ENCODE measurements at places on chromosomes 5 and 9.

DNA sequence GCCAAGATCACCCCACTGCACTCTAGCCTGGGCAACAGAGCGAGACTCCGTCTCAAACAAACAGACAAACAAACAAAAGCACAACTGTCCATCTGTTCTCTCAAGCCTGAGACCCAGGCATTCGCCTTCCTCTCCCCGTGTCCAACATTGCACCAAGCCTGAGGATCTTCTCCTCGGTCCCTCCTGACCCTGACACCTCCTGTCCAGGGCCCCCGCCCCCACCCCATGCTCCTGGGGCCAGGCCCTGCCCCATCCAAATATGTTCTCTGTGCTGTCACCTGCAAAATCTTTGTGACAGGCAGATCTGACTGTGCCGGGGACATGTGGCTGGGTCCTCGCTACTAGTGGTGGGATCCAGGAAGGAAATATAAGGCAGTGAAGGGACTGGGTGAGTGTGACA is 33.4 kb upstream of the UNC5A start:
- no peak for DNase-seq

GRCh38 chr9:31587146-31587545 is 797.3 kb upstream of the ACO1 start:
- no peak for DNase-seq

DNA sequence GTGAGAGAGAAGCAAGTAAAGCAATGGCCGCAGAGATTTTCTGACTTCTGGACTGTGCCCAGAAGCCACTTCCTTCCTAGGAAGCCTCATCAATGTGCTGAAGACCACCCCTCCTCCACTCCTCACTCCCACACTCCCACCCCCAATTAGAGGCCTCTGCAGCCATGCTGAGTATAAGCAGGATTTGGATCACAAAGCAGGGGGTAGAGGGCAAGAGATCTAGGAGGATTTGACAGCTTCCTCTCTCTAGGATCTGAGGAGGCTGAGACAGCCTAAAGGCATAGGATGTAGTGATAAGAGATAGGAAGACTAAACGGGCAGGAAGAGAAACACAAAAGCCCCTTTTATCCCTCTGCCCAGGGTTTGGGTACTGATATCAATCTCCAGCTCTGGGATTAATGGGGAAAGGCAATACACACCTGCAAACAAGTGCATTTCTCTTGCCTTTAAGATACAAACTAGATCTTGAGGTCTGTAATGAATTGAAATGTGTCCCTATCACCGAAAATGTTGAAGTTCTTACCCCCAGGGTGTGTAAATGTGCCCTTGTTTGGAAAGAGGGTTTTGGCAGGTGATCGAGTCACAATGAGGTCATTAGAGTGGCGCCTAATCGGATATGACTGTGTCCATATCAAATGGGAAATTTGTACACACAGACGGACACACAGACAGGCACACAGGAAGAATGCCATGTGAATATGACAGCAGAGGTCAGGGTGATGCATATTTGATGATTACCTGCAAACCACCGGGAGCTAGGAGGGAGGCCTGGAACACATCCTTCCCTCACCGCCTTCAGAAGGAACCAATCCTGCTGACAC is 28.5 kb downstream of the KCNV2 start:
- DNase-seq: no peak

DNA sequence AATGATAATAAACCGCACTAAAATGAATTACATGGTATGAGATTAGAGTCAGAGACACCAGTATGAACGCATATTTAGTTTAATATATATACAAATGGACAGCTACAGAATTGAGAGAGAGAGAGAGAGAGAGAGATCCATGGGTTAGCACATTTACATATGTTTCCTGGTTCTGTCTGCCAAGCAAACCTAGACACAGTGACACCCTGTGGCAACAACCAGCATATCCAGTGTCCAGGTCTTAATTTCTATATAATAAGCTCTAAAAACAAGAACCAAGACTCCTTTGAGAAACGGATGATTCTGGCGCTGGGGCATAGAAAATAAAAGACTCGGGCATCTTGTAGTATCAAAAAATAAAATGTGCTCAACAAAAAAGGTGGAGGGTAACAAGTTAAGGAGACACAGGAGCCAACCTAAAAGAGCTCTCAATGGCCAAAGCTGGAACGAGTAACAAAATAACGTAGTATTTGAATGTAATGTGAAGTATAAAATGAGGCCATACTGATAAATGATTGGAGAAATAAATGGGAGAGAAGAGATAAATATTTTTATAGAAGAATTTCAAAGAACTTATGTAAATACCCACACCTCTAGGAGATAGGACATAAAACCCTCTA is 84.5 kb downstream of the RFX3 start:
- no peak for DNase-seq

DNA sequence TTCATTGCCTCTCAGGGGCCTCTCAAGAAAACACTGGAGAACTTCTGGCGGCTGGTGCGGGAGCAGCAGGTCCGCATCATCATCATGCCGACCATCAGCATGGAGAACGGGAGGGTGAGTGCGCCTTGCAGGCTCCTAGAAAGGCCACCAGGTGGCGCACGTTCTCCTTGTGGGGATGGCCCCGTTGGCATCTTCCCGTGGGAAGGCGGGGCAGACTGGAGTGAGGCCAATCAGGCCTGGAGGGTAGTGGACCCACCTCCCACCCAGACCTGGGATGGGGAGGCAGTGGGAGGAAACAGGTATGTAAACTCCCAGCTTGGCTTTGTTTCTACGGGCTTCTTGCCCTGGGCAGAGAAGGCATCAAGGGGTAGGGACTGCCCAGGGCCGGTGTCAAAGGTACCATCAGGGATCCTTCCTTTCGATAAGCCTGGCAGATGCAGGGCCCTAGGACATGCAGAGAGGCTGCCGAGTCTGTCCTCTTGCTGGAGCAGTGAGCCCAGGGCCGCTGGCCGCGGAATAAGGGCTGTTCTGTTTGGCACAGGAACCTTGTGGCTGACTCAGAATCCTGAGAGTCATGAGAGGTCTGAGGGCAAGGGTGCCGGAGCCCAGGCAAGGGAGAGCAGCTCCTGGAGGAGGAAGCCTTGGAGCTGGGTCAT is 18.9 kb upstream of the SPTLC1 start:
- peak; percentile 61 for DNase-seq

DNA sequence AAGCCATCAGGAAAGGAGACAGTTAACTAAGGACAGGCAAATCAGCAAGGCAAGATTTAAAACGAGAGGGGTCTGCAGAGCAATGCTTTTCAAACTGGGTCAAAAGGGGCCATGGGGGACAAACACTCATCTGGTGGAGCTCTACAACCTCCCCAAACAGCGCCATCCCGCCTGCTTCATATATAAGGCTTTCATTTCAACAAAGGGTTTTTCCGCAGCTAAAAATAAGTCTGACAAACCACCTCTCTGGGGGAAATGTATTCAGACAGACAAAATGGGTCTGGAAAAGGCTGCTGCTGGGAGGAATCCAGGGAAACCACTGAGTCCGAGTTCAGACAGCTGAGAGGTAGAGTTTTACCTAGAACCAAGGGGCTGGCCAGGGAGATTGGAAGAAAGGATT is 8.3 kb upstream of the SEPTIN8 start:
- DNase-seq: no peak

GRCh38 chr5:125750861-125751186 is 672.4 kb upstream of the GRAMD2B start:
- no peak for DNase-seq

- no peak for DNase-seq
These were observed 12.1 kb upstream of the BTNL3 start for GRCh38 chr5:180976518-180976917.

GRCh38 chr5:130189961-130190360 is 285.7 kb downstream of the CHSY3 start:
- DNase-seq: peak; percentile 43

DNA sequence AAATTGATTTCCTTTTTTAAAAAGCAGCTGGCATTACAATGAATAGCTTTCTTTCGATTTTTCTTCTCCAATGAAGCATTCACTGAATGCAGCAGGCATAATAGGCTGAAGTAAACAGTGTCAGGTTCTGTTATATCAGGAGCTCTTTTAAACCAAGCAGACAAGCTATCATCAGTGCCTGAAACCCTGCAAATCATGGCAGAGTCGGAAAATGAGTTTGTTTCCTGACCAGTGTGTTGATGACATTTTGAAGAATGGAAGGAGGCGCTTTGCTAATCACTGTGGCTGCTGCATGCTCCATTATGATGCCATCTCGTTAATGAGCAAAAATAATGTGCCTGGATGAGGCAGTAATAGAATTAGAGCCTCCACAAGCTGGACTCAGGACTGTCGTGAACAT is 284.5 kb downstream of the ZNF608 start:
- DNase-seq: no peak

DNA sequence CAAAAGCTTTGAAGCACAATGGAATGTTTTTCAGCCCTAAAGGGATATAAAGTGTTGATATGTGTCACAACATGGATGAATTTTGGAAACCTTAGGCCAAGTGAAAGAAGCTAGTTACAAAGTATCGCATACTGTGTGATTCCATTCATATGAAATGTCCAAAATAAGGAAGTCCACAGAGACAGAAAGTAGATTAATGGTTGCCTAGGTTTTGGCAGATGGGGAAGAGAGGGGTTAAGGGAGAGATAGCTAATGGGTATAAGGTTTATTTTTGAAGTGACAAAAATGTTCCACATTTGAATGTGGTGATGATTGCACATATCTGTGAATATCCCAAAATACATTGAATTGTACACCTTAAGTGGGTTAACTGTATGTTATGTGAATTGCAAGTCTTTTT is 57.5 kb upstream of the MCCC2 start:
- DNase-seq: no peak

DNA sequence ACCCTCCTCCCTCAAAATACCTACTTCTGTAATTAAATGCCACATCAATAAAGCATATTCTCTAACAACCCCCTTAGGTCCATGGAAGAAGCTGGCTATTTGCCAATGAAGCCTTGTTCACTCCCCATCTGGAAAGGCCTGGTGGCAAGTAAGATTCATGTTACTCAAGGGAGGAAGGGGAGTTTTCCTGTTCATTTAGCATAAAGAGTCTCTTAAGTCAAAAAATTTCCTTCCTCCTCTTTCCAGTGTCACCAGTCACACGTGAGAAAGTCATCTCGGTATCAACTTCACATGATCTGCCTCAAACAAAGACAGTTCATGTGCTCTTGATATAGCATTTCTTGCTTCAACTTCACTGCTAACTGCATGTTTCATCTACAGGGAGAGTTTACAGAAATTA is 32.7 kb upstream of the RIC1 start:
- DNase-seq: no peak

DNA sequence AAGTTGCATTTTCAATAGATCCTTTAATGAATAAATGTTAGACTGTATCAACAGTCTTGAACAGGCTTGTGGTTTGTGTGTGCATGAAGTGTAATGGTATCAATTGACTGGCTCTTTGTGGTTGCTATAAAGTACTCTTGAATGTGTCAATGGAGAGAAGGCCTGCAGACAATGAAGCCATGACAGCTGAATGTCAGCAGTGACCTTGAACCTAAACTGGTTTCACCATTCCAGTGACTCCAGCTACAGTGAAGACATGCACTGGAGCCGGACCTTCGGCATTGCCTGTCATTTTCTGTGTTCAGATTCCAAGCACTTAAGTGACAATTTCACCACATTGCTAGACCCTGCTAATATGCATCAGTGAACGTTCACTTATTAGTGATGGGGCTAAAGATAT is 276.0 kb upstream of the TMEM161B start:
- no peak for DNase-seq

DNA sequence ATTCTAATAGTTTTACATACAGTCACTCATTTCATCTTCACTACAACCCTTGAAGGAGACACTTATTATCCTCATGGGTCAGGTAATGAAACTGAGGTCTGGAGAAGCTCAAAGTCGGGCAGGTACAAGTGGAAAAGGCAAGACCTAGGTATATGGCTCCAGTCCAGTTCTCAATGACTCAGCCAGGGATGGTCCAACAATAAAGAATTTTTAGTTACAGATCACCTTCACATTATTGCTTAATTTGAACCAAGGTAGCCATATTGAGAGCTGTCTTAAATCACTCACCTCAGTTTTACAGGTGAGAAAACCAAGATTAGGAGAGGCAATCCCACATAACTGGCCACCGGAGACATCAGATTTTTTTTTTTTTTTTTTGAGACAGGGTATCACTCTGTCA is 55.4 kb downstream of the PTPN3 start:
- no peak for DNase-seq
